Right atrium auricular region (tissue), 2 donors: ENCODE measurements at places on chromosomes 3 and 15. TPM values are rescaled to one million over a fixed set of nuclear protein-coding genes. Genes with fewer than 3 reads are reported as not detected.

Gene TIMP4
- total RNA-seq: 31.1 TPM

Gene SH2D7
- total RNA-seq: not detected

GRCh38 chr3:57434041-57434440 is 110.1 kb downstream of the DNAH12 start:
- no peak overlapping the region for H3K27ac ChIP-seq
- H3K4me3 ChIP-seq: no peak overlapping the region
- no peaks in the 10 kb centered on the region for H3K4me1 ChIP-seq
- no peak for DNase-seq
- no peaks in the 10 kb centered on the region for H3K27me3 ChIP-seq
- H3K36me3 ChIP-seq: no peaks in the 10 kb centered on the region

DNA sequence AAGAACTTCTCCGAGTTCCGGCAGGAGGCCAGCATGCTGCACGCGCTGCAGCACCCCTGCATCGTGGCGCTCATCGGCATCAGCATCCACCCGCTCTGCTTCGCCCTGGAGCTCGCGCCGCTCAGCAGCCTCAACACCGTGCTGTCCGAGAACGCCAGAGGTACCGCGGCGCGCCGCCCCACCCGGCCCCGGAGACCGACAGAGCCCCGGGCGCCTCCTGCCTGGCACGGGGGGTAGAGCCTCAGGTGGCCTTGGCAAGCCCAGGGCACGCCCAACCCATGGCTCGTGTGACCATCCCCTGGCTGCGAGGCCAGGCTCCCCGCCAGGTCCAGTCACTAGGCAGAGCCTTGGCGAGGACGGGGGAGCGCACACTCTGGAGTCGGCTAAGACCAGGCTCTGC is 134.1 kb downstream of the LRRK1 start:
- H3K36me3 ChIP-seq: peaks cover 17% of the 10 kb centered on the region
- DNase-seq: peak; percentile 38
- H3K4me1 ChIP-seq: no peaks in the 10 kb centered on the region
- no peak overlapping the region for H3K4me3 ChIP-seq
- H3K27me3 ChIP-seq: no peaks in the 10 kb centered on the region

DNA sequence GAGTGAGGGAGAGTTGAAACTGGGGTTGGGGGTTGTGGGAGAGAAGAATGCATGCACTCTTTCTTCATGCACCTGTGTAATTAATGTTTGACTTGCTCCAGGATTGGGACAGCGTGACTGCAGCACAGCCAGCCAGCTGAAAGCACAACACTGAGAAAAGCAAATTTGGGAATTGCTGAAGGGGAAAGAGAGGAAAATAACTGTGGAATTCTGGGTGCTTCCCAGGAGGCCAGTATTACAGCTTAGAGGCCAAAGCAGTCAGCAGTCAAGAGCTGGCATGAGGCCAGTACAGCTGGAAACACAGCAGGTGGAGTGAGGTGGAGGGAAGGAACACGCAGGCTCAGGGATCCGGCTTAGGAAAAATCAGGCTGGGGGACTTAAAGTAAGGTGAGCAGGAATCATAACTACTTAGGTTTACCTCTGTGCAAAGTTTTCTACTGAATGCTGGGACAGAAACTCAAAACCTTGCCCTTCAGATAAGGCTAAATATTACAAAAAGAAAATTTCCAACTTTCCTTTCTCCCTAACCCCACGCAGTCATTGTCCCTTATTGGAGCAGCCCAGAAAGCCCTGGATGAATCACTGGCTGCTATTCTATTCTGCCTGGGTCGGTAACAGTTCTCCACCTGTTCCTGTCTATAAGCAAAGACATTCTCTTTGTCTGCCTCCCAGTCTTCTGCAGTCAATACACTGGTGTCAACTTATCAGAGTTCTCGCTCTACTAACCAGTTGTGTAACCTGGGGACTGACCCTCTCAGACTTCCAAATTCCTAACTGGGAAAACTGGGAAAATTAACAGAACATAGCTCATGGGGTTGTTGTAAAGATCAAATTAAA is 167.2 kb downstream of the MAGI1 start:
- peaks cover 22% of the 10 kb centered on the region for H3K4me1 ChIP-seq
- DNase-seq: no peak
- no peak overlapping the region for H3K27ac ChIP-seq
- no peak overlapping the region for H3K4me3 ChIP-seq
